Activated T-helper 1 cell treated with anti-CD3 and anti-CD28 coated beads, Interleukin-2, amount 50 U/mL, for 16 hours (primary cell): ENCODE measurements at places on chromosomes 1 and 21.

GRCh38 chr21:38293113-38293512 lies 36.3 kb downstream of the KCNJ15 start:
- DNase-seq, result no peak

- no peak for DNase-seq
Observed at GRCh38 chr1:34425785-34426184, 249.1 kb downstream of the C1orf94 start.

- no peak for DNase-seq
Observed at GRCh38 chr1:30524840-30525617, 198.4 kb downstream of the MATN1 start.

- no peak for DNase-seq
Observed at GRCh38 chr1:217134857-217135568, 411.8 kb upstream of the ESRRG start.

DNA sequence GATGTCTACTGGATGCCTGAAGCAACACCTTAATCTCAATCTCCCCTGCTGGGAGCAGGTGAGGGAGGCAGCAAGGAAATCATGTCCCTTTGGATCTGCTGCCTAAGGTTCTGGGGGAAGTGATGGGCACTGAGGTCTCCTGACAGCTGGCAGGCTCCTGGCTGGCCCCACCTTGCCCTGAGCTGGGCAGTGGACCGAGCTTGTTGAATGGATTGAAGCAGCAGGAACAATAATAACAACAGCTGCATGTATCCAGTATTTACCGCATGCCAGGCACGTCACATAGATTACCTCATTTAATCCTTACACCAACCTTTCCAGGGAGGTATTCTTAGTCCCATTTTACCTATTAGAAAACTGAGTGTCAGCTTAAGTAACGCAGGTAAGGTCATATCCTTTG lies 133.9 kb downstream of the PLXNA2 start:
- no peak for DNase-seq

- no peak for DNase-seq
Observed at GRCh38 chr1:219460896-219461815, 151.7 kb downstream of the ZC3H11B start.

DNA sequence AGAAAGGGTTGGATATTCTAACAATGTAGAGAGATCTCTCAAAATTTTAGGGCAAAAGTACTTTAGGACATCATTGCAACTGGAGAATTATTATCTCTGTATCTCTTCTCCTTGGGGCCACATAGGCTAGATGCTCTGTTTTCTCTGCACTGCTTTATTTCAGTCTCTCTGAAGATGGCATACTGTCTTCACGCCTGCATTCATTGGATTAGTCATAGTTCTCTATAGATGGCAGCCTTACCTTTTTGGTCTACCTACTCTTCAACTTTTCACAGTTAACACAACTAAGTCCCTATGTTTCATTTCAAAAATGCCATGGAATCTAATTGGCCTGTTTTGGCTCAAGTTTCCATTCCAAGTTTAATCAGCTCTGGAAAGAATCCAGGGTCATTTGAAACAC lies 1623.3 kb upstream of the B3GALT2 start:
- DNase-seq, result no peak

- DNase-seq, result no peak
Observed at GRCh38 chr1:20847611-20848080, 60.5 kb upstream of the HP1BP3 start.

DNA sequence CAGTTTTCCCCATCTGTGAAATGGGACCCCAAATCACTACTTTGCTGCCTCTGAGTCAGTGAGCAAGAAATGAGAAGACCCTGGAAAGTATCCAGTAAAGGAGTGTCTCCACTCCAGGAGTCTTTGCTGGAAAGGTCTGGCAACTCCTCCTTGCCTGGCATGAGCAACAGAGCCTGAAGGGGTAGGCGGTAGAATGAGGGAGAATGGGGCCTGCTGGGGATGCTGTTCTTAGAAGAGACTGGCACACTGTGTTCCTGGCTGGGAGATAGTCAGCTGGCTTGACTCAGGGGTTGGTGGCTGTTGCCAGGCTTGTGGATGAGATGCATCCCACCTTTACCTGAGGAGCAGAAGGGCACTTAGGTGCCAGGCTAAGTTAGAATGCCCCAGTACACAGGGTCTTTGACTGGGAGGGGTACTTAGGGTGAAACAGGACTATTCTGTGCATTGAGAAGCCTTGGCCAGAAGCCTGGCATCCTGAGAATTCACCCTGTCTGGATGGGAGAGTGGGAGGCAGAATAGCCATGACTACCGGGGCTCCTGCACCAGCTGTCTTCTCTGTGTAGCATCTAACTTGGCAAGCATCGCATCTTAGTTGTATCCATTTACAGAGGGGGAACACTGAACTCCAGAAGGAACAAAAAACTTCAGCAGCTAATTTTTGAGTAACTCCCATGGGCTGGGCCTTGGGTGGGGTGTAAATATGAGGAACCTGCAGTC lies 2.5 kb downstream of the MFSD2A start:
- no peak for DNase-seq

DNA sequence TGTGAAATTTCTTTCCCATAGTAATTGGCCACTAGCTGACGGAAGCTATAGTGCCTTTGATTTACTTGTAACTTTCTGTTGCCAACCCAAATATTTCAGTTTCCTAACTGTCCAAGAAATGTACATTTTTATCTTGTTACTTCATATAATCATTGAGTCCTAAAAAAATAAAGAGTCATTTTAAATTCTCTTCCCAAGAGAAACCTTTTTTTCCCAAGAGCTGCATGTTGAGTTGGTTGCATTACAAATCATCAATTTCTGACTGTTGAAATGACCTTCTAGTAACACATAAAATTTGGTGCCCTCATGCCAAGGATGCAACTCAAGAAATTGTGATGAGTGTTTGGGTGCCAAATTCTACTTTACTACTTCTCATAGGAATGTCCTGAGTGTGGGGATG lies 61.0 kb downstream of the HMCN1 start:
- DNase-seq, result no peak

DNA sequence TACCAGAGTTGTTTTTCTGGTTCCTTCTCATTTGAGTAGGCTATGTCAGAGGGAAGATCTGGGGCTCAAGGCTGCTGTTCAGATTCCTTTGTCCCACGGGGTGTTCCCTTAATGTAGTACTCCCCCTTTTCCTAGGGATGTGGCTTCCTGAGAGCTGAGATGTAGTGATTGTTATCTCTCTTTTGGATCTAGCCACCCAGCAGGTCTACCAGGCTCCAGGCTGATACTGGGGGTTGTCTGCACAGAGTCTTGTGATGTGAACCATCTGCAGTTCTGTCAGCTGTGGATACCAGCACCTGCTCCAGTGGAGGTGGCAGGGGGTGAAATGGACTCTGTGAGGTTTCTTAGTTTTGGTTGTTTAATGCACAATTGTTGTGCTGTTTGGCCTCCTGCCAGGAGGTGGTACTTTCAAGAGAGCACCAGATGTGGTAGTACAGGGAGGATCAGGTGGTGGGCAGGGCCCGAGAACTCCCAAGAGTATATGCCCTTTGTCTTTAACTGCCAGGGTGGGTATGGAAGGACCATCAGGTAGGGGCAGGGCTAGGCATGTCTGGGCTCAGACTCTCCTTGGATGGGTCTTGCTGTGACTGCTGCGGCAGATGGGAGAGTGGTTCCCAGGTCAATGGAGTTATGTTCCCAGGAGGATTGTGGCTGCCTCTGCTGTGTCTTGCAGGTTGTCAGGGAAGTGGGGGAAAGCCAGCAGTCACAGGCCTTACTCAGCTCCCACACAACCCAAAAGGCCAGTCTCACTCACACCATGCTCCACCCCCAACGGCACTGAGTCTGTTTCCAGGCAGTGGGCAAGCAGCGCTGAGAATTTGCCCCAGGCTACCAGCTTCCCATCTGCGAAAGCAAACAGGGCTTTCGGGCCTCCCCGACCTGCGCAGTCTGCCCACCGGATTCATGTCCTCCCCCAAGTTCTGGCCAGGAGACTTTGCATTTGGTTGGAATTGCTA lies 64.2 kb downstream of the SERINC2 start:
- DNase-seq, result no peak

GRCh38 chr1:57674801-57675200 lies 250.9 kb upstream of the DAB1 start:
- DNase-seq, result no peak

- no peak for DNase-seq
Observed at GRCh38 chr1:94079080-94079940, 41.6 kb downstream of the ABCA4 start.

- DNase-seq, result no peak
Observed at GRCh38 chr1:175470078-175470477, 273.3 kb downstream of the TNR start.

GRCh38 chr1:56811331-56811730 lies 7.9 kb downstream of the FYB2 start:
- no peak for DNase-seq

DNA sequence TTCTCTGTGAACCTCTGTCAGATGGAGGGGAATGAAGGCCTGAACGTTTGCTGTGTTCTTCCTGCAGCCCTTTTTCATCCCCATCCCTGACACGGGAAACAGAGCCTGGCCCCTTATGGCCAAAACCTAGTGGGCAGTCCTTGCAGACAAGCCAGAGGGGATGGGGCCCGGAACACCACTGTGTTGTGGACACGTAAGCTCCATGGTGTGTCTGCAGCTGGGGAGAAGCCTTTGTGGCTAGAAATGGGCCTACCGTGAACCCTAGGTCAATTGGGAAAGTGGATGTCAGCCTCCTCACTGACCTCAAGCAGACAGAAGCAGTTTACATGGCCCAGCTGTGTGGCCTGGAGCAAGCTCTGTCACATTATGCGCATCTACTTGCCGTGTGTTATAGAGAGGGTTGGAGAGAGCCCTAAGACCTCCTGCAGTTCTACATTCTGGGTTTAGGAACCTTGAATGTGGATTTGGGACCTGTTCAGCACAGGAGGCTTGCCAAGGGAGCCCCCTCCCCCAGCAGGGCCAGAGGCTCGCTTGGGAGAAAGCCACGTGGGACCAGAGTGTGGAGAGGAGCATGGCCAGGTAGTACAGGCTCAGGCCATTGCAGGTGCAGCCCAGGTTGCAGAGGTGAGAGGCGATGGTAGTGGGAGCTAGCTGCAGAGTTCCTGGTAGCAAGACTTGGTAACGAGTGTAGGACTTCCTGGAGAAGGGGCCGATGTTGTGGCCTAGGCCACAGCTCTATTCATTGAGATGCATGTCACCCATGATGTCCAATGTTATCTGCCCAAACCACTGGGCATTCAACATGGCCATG lies 20.7 kb downstream of the PARS2 start:
- DNase-seq, result no peak

GRCh38 chr1:224430511-224431113 lies 4.0 kb downstream of the WDR26 start:
- DNase-seq, result peak; percentile 3

DNA sequence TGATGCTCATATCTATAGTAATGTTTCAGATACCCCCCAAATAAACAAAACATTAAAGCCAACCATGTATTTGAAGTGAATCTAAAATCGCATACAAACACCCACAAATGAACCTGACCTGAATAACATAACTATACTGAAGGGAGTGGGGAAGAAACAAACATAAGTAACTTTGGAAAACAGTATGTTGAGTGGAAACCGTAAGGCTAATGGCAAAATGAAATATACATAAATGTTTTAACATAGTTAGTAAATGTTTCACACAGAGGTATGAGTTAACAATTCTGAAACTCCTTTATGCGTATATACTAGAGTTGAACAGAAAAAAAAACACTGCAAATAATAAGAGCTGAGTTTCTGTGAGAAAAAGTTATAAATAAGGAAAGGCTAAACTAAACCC lies 125.6 kb downstream of the ACBD6 start:
- DNase-seq, result no peak

DNA sequence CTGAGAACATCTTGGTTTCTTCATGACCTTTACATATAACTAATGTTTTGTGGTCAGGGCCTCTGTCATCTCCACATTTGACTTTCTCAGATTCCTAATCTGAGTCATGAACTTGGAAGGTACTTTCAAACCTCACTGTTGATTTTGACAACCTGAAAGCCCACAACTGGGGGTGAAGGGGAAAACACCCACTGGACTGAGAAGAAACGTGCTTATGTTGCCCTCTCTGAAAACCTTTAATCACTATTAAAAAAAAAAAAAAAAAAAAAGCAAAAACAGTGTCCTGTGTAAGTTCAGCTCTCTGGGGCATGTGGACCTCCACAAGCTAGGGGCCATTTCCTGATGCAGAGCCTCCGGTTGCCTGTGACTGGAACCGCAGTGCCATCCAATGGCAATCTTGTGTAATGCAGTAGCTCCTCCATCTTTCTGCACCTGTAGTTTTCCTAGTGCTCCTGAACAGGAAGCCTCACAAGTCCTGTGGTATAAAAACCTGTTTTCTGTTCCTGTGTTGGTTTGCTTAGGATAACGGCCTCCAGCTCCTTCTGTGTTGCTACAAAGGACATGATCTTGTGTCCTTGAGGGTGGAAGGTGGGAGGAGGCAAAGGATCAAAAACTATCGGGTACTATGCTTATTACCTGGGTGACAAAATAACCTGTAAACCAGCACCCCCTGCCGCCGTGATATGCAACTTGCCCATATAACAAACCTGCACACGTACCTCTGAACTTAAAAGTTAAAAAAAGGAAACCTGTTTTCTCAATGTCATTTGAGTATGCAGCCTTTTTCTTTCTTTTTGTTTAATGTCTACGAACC lies 124.5 kb downstream of the ZNF648 start:
- DNase-seq, result no peak

DNA sequence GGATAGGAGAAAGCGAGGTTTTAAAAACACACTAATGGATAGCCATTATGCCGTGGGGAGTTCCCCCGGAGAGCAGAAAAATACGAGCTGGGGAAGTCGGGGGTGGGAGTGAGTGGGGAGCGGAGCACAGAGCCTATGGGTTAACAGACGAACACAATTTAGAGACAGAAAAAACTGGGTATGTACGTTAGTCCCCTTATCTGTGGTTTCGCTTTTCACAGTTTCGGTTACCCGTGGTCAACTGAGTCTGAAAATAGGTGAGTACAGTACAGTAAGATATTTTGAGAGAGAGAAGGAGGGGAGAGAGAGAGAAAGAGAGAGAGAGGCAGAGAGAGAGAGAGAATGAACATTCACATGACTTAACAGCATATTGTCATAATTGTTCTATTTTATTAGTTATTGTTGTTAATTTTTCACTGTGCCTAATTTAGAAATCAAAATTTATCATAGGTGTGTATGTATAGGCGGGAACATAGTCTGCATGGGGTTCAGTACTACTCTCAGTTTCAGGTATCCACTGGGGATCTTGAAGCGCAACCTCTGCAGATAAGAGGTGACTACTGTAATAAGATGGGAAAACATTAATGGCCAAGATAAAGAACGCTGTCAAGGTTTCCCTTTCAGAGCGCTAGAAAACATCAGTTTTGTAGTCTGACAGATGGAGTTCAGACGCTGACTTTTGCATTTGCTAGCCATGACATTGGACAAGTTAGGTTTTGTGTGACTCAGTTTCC lies 125.6 kb upstream of the LMO4 start:
- no peak for DNase-seq
